ENCODE measurements at places on chromosomes 1 and 21.

DNA sequence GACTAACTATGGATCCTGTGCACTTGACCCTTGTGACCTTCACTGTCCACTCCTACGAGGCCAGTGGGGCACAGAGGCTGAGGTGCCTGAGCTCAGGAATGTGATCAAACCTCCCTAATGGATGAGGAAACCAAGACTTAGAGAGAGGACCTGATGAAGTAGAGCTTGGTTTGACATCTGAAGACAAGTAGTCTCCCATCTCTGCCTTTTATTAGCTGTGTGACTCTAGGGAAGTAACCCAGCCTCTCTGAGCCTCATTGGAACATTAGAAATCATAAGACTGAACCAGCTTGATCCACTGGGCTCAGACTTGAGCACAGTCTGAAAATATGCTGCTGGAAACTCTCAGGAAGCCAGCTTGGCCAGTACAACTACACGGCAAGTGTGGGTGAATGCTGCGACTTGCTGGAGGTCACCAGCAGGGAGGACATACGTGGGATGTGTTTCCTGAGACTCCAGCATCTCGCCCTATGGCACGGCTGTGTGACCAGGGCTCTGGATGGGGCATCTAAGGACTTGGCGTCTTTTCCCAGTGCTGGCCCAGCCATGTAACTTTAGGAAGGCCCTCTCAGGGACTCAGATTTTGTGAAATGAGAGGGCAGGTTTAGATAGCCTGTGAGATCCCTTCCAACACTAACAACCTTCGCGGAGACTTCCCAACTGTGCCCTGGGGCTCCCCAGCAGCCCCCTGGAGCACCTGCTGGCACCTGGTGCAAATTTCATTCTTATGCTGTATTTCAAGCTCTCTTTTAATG, 10.5 kb downstream of the CDCP2 start:
- no peak for DNase-seq

DNA sequence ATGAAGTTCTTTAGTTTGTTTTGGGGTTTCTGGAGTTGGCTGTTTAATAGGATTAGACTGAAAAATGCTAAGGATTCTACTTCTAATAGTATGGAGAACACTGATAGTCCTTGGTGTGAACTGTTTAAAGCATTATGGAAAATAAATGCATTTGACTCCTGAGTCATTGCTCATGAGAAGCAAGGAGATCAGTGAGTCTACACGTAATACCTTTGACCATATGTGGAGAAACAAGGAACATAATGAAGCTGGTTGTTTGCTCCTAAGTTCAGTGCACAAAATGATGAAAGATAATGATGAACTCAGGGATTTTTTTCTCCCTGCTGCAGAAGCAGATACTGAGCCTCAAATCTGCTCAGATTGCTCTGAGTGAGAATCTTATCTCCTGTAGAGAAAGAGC, 158.9 kb upstream of the COL11A1 start:
- no peak for DNase-seq

- DNase-seq, result no peak
Observed at GRCh38 chr1:42974767-42975437, 16.2 kb upstream of the SLC2A1 start.

- DNase-seq, result no peak
Observed at GRCh38 chr1:175887981-175888428, 144.6 kb upstream of the TNR start.

- no peak for DNase-seq
Observed at GRCh38 chr1:184952428-184952827, 21.9 kb downstream of the NIBAN1 start.

DNA sequence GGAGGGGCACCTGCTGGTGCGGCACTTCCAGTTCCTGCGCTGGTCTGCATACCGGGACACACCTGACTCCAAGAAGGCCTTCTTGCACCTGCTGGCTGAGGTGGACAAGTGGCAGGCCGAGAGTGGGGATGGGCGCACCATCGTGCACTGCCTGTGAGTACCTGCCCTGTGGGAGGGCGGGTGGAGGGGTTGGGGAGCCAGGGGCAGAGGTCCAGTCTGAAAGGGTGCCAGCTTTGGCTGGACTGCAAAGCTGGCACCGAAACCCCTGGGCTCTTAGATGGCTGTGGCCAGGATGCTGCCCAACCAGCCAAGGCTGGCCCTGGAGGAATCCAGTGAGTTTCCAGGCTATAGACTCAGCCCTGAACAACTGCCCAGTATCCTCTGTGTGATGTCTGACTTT, 87.3 kb downstream of the PTPRU start:
- no peak for DNase-seq

All from ovary (tissue), 10 donors.